Eye (tissue), 1 donor: ENCODE measurements at places on chromosomes 12 and 14.
A peak's percentile ranks its signal among the peaks of the same experiment; 100 is the strongest.

DNA sequence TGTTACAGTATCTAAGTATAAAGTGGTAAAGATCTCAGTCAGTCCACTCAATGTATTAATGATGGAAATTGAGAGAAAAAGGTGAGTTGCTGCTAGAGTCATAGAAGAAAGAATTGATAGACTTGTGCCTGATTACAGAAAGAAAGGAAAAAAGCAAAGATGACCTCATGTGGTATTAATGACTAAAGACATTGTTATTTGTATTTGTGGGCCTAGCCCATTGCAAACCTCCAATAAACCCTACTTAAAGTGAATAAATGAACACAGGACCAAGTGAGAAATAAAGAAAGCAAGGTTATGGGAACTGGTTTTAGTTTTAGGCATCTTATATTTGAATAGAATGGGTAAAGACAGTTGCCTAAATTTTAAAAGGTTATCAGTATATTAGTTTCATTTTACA lies 105.5 kb downstream of the SYT1 start:
- no peak for DNase-seq

- peak; percentile 52 for DNase-seq
These were observed 42.8 kb downstream of the PRMT8 start for GRCh38 chr12:3533703-3534386.

DNA sequence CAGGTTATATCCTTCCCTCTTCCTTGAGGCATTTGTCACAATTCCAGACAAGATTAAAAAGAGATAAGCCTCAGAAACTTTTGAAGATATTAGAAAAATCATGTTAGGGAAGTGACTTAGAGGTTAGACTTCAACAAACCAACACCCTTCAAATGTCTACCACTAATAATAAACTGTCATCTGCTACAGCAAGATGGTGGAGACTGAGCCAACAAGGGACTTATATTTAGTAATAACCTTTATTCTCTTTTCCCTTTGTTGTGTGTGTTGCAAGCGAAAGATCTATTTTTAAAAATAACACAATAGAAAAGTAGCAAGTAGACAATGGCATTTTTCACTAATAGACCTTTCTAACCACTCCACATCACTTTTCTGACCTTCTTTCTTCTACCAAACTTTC lies 28.6 kb downstream of the PRICKLE1 start:
- no peak for DNase-seq

DNA sequence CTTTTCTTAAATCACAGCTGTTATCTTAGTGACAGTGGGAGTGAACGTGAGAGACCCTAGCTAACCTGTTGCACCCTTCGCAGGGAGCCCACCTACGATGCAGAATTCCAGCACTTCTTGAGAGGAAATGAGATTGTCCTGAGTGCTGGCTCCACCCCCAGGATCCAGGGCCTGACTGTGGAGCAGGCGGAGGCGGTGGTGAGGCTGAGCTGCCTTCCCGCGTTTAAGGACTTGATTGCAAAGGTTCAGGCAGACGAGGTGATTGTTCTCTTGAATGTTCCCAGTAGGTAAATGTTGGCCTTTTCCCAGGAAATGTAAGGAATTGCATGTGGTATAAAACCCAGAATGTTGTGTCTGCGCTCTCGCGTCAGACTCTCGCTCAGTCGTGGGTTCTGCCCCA lies 46.7 kb downstream of the HSP90AA1 start:
- no peak for DNase-seq

DNA sequence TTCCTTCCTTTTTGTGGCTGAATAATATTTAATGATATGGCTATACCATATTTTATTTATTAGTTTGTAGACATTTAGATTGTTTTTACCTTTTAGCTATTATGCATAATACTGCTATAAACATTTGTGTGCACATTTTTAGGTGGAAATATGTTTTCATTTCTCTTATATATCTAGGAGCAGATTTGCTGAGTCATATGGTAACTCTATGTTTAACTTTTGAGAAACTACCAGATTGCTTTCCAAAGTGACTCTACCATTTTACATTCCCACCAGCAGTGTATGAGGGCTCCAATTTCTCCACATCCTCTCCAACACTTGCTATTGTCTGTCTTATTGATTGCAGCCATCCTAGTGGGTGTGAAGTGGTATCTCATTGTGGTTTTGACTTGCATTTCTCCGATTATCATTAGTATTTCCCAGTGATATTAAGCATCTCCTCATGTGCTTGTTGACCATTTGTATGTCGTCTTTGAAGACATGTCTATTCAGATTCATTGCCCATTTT lies 160.2 kb downstream of the KICS2 start:
- no peak for DNase-seq

GRCh38 chr12:27521066-27521465 lies 2.9 kb upstream of the PPFIBP1 start:
- DNase-seq = no peak

- peak; percentile 43 for DNase-seq
These were observed 111.9 kb downstream of the HMGA2 start for GRCh38 chr12:65935906-65936901.

DNA sequence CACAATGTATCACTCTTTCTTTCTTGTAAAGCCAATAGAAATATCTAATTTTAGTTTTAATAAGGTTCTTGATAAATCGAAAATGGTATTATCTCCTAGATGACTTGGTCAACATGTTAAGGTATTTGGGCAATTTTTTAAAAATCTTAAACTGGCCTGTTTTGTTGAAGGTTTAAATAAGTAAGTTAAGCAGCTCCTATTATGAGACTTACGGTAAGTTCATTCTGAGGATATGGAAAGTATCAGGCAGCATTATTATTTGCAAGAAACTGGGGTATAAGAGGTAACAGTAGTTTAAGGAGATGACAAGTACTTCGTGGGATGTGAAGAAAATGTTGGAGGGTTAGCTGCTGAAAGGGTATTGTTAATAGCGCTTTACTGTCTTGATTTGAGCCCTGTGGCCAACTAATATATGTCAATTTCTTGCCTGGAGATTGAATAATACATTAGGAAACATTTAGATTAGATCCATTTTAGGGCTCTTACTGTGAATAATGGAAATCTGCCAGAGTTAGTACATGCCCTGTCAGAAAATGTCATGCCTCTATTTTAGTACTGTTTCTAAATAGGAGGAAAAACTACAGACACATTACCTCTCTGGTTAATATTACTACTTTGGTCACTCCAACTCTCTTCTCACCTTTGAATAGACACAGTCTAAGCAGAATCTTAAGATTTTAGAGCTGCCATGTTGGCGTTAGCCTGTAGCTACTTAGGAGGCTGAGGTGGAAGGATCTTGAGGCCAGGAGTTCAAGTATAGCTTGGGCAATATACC lies 5.0 kb downstream of the STRAP start:
- no peak for DNase-seq

DNA sequence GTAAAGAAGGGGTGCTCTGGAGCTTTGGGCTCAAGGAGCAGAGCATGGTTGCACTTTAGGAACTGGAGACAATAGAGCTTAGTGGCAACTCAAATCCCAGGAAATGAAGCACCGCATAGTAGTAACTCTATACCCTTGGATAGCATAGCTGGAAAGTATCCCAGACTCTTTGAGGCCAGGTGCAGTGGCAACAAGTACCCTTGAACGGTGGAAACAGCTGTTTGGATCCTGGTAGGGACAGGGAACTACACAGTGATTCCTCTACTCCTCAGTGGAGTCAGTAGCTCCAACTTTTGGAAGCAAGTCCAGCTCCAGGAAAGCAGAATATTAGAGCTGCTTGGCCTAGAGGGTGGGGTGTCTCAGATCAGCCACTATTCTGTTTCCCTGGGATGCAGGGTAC lies 129.0 kb upstream of the WSCD2 start:
- DNase-seq = no peak

- no peak for DNase-seq
These were observed 191.4 kb downstream of the SNAPC1 start for GRCh38 chr14:61953602-61954001.

- DNase-seq = no peak
These were observed 304.3 kb upstream of the KITLG start for GRCh38 chr12:88884600-88884999.

DNA sequence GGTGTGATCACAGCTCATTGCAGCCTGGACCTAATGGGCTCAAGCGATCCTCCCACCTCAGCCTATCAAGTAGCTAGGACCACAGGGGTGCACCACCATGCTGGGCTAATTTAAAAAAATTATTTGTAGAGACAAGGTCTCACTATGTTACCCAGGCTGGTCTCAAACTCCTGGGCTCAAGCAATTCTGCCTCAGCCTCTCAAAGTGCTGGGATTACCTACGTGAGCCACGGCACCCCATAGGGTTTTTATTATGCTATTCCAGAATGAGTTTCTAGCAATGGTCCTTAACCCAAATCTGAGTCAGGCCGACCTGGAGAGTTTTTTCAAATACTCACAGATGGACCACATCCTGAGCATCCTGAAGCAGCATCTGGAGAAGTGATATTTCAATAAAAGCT lies 159.8 kb downstream of the CPNE8 start:
- DNase-seq = no peak

DNA sequence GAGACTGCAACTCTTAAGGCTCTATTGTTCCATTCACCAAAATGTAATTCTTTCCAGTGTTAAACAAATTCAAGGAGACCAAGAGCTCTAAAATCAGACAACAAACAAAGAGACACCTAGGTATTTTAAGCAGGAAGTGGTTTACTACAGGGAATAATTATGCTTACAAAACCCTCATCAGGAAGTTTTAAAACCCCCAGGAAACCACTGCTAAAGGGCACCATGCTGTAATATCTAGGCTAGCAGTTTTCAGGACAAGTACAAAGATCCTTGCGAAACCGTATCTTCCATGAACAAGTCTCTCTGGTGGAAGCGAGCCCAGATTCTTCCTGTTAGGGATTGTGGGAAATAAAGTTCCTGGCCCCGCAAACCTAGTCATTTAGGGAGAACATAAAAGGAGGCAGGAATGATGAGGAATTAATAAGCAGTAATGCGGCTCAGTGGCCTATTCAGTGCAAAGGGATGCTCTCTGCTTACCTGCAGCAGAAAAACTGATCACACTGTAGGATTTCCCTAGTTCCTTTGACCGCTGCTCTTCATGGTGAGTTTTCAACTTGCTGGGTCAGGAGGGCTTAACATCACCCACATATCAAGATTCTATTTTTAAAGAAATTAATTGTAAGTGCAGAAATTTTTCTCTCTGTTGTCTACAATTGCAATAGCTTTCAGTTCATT lies 42.8 kb downstream of the ACSM4 start:
- DNase-seq = no peak

- no peak for DNase-seq
These were observed 39.6 kb downstream of the CDKL1 start for GRCh38 chr14:50357124-50357523.

GRCh38 chr14:38412654-38413053 lies 156.8 kb upstream of the CLEC14A start:
- DNase-seq = no peak

DNA sequence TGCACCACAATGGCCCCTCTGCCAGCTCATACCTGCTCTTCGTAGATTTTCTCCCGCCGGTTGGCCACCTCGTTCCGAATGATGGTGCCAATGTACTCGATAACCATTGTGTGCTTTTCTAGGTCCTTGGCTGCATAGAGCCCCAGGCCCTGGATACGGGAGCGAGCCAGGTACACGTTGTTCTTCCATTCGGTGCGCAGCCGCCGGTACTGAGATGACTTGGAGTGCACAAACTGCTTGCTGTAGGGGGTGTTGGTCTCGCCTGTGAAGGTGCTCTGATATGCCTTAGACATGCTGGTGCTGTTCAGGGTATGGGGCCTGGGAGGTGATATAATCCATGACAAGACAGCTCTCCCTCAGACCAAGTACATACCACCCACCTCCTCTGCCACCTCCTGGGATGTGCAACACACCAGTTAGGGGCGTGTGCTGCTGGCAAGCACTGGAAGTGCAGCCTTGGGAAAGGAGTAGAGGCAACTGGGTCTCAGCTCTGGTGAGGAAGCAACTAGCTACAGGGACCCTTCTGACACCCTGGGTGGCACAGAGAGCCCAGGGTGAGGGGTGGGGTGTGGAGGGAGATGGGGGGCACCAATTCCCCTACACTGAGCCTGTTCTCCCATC lies 4.1 kb upstream of the PRKAG1 start:
- no peak for DNase-seq

- DNase-seq = peak; percentile 47
These were observed 49.9 kb downstream of the PRICKLE1 start for GRCh38 chr12:42539696-42540095.

DNA sequence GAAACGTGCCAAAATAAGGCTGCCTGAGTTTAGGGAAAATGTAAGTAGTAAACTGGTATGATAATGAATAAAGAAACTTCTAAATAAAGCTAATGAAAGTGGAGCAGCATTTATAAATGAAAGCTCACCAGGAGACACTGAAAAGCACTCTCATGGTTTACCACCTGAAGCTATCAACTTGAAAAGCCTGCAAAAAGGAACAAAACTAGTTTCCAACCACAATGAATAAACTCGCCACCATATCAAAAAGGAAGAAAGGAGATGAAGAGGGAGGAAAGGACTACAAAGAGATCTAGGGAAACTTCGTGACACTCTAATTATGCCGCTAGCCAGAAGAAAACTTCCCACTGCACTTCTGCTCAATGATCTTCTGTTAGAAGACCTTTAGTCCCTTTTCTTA lies 66.7 kb downstream of the MED13L start:
- DNase-seq = no peak

- DNase-seq = no peak
These were observed 287.8 kb downstream of the NAV3 start for GRCh38 chr12:78118486-78118885.

- DNase-seq = no peak
These were observed 72.8 kb upstream of the PPM1H start for GRCh38 chr12:63007726-63008125.

GRCh38 chr12:19278407-19278806 lies 148.9 kb downstream of the PLEKHA5 start:
- no peak for DNase-seq

- no peak for DNase-seq
These were observed 610 bp downstream of the VSIG10 start for GRCh38 chr12:118103201-118103600.
